ENCODE measurements at places on chromosomes 2 and 18. TPM values are rescaled to one million over a fixed set of nuclear protein-coding genes. Genes with fewer than 3 reads are reported as not detected.

Gene CRYBA2
- 9.4 TPM for total RNA-seq

Gene NT5C1B
- not detected for total RNA-seq

Gene MC4R
- not detected for total RNA-seq

Gene FBXO36
- total RNA-seq = 2.7 TPM

Gene UGT1A8
- total RNA-seq = 2.5 TPM

Gene RNPEPL1
- 144 TPM for total RNA-seq

Gene NRBP1
- total RNA-seq = 75.9 TPM

Gene UCN
- total RNA-seq = 2.3 TPM

Gene TBR1
- total RNA-seq = not detected

Gene NETO1
- not detected for total RNA-seq

Gene NTSR2
- total RNA-seq = not detected

Gene DLX1
- not detected for total RNA-seq

Gene SFT2D3
- 12.4 TPM for total RNA-seq

Gene TCF23
- total RNA-seq = not detected

Gene SCG2
- total RNA-seq = 5.1 TPM

Gene DPYSL5
- 0.13 TPM for total RNA-seq

Gene CXCR4
- total RNA-seq = 446 TPM

Gene MALL
- total RNA-seq = 814 TPM

Gene NCK2
- total RNA-seq = 81.4 TPM

Gene PHLPP1
- 19.8 TPM for total RNA-seq

Gene REG1B
- total RNA-seq = 107 TPM

Gene CCDC148
- total RNA-seq = not detected

Gene DSG4
- not detected for total RNA-seq

Gene AQP12B
- total RNA-seq = not detected

Gene SYT4
- total RNA-seq = not detected

Gene CYRIA
- total RNA-seq = 11.6 TPM

Gene PLCD4
- total RNA-seq = not detected

Gene SPP2
- total RNA-seq = not detected

Gene RESP18
- total RNA-seq = not detected

Gene IGFBP2
- 51.9 TPM for total RNA-seq

Gene POMC
- not detected for total RNA-seq

Gene TEX44
- not detected for total RNA-seq

Gene FOXD4L1
- total RNA-seq = not detected

Gene ANKRD30BL
- total RNA-seq = not detected

Gene POTEI
- 0.53 TPM for total RNA-seq

Gene ABCG8
- total RNA-seq = 15.2 TPM

Gene PROKR1
- not detected for total RNA-seq

Gene MC2R
- not detected for total RNA-seq
